ENCODE measurements at places on chromosomes 4 and X. TPM values are rescaled to one million over a fixed set of nuclear protein-coding genes. Genes with fewer than 3 reads are reported as not detected.

Gene SEC24B
- total RNA-seq: 27.0 TPM

Gene LAGE3
- total RNA-seq: 28.1 TPM

Gene AR
- total RNA-seq: 0.45 TPM

Gene MAGEE1
- 2.8 TPM for total RNA-seq

Gene GATA1
- total RNA-seq: not detected
